Left hindlimb (tissue), 1 donor: ENCODE measurements at places on chromosomes 1 and 21.

DNA sequence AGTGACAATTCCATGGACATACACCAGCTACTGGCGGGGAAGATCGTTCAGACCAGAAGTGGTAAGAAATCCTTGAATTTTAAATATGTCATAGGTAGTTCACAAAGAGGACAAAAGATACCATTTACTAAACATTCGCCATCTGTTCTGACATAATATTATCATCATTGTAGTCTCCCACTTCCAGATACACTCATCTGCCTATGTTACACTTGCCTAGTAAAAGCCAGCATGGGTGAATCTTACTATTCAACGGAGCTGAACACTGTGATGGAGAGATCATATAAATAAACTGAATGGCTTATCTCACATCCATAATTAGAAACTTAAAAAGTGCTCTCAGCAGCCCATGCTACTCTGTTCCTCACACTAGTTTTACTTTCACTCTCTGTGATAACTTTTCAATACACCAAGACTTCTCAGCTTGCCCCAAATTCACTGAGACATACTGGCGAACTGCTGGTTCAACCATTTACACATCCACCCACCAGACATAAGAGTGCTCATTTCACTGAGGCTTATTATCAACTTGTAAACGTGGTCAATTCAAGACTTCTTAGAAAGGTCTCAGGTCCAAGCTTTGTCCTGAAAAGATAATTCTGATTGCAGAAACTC is 463 bp upstream of the PRRC2C start:
- no peak for DNase-seq

DNA sequence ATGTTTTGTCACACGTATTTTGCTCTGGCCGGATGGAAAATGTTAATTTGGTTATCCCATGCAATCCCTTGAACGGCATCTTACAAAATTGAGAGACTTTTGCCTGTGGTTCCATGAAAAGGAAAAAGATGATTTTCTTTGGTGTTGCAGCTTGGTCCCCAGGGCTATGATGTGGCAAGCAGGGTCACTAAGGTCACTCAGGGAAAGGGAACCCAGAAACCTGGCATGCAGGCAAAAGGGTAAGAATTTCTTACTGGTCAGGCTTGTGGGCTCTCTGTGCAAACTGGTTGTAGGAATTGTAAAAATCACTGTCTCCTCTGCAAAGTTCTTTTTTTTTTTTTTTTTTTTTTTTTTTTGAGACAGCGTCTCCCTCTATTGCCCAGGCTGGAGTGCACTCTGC is 48.4 kb upstream of the NBPF3 start:
- DNase-seq: no peak

DNA sequence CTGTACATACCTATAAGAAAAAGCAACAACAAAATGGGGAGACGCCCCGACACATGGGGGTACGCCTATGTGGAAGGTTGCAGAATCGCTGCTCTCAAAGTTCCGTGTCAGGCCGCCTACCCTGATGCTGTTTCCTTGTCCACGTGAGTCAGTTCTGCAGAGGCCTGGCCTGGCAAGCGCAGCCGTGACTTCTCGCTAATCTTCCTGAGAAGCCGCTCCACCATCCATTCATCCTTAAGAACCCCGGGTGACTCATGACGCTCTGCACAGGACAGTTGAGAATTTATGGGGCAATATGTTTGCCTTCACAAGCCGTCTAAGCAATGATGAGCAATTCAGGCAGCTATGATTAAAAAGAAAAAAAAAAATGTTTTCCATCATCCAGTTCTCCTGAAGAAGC is 122.3 kb upstream of the TMPRSS2 start:
- no peak for DNase-seq

- no peak for DNase-seq
Measured at GRCh38 chr1:21337010-21337437, 46.8 kb upstream of the ECE1 start.

DNA sequence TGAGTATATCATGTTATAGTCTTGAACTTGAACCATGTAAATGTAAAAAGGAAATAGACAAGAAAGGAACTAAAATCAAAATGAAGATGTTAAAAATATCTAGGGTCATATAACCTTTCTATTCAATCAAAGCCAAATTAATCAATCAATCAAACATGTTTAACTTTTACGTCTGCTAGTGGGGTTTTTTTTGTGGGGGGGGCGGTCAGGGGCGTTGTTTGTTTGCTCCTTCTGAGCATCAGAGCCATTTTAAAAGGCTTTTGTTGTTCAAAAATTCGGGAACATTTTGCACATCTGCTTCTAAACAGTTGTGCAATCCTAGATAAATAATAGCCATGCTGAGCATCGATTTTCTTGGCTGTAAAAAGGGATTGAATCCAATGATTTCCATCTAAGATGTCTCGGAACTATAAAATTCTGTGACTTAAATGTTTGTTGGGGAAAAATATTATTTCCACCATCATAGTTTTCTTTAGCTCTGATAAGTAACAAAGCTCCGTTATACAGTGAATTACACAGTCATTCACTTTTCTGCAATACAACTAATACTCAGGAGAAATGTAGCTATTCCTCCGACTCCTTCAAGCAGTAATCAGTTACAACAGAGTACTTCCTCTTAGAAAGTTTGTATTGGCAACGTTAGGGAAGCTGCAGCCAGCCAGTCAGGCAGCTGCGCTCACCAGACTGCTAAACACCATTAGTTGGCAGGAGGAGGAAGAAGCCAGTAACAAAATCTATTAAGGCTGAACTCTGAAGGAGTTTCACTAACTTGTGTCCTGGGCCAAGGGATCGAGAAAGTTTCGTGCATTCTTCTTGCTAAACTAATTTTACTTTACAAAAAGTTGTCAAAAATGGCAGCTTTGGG is 2.2 kb downstream of the SPATA6 start:
- peak; percentile 69 for DNase-seq

GRCh38 chr1:207414606-207415108 is 39.5 kb upstream of the CR2 start:
- no peak for DNase-seq

- peak; percentile 81 for DNase-seq
Measured at GRCh38 chr1:160085686-160086455, 4.5 kb downstream of the KCNJ9 start.

- no peak for DNase-seq
Measured at GRCh38 chr1:30363031-30363430, 360.4 kb downstream of the MATN1 start.

- DNase-seq: no peak
Measured at GRCh38 chr21:37936010-37936785, 19.9 kb upstream of the KCNJ6 start.

DNA sequence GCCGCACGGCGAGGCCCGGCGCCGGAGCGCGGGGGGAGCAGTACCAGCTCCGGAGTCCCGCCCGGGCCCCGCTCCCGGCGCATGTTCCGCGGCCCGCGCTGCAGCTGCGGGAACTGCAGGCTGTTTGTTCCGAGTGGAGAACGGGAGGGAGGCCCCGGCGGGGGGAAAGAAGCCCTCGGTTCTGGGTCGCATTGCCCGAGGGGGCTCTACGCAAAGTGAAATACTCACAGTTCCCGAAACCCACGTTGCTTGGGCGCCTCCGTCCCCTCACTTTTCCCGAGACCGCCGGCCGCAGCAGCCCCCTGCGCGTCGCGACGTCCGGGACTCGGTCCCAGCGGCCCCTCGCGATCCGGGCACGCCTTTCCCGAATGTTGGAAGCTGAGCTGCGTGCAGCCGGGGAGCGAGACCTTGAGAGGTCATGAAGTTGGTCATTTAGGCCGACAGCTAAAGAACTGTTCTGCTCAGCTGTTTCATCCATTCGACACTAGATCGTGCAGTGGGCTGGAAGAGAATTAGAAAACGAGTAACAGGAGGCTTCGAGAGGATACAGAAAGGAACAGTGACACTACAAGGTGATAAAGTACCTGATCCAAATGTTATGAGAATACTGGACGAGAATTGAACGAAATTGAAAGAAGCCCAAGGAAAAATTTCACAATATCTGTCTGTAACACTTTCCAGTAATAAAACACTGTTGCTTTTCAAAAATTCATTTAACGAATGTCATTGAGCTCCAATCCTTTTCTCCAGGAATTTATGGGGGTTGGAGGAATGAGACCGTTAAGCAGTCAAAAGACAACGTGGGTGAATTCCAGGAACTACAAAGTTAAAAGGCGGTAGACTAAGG is 657 bp upstream of the LIN9 start:
- DNase-seq: no peak

DNA sequence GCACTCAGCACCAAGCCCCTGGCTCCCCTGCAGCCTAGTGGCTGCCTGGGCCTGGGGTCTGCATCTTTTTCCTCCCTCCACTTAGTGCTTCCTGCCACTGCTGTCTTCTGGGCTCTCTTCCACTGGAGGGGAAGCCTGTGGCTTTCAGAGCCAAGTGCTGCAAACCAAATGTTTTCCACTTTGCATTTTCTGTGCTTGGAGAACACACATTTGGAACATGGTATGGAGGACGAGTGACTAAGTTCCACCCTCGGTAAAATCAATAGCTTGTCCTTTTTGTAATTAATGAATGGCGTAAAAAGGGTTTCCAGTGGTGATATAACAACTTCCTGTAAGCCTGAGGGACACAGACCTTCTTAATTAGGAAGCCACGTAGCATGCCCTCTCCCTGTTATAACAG is 10.1 kb upstream of the GPR153 start:
- DNase-seq: peak; percentile 73

DNA sequence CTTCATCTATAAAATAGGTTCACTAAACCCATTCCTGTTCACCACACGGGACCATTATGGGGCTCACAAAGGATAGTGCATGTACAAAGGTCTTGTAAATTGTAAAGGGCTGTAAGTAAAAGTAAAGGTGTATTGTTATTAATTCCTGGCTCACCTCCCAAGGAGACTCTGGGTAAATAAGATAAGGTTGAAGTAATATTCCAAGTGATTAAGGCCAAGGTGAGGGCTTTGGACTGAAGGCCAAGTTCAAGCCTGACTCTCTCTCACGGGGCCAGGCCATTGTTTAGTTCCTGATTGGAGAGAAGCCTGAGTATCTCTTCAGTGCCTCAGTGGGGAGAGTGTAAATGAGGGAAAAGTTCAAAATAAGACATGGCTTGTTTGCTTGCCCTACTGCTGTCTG is 19.5 kb upstream of the ZFYVE9 start:
- DNase-seq: no peak

- no peak for DNase-seq
Measured at GRCh38 chr21:42459082-42459460, 37.0 kb downstream of the RSPH1 start.

DNA sequence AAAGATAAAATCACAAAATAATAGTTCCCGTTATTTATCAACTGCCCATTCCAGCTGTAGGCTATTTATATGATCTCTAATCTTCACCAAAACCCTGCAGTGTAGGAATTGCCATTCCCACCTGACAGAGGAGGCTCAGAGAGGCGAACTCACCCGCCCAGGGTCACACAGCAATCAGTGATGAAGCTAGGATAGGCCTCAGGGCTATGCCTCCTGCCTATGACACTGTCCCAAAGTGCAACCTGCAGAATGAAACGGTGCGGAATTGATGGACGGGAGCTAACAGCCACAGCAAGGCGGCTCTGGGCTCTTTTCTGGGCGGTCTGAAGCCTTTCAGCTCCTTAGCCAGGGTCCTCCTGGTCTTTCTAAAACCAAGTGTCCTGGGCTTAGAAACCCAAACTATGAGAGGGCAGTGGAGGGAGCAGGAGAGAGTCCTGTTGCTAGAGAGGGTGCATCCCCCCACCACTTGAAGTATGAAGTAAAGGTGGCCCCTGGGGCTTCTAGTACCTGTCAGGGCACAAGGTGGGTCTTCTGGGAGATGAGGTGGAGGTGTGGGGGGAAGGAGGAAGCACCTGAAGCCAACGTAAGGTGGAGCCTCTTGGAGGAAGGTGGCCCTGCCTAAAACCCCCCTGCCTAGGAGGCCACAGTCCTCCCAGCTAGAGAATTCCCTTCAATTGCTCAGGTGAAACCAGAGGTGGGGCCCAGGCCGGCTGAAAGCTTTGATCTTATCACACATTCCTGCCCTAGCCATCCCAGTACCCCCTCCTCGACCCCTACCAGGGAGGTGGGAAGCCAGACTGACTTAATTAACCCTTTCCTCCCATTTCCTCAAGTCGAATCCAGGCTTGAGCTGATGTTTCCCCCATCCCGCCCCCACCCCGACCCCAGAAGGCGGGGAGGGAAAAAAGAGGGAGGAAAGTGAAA is 14.8 kb downstream of the HSPG2 start:
- no peak for DNase-seq

DNA sequence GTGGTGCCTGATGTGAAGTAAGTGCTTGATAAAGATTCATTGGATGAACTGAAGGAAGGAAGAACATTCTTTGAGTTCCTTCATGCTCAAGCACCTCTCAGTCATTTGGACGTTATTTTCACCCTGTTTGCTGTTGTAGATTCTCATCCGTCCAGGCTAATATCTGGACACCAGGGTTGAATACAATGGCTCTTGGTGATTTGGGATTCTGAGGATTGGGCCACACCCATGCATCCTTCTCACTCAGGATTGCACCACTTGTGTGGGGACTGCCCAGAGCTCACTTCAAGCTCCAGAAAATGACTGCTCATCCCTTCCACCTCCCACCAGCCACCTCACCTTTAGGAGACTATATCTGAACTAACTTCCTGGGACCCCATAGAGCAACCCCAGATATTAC is 117.1 kb upstream of the IPO9 start:
- peak; percentile 17 for DNase-seq

DNA sequence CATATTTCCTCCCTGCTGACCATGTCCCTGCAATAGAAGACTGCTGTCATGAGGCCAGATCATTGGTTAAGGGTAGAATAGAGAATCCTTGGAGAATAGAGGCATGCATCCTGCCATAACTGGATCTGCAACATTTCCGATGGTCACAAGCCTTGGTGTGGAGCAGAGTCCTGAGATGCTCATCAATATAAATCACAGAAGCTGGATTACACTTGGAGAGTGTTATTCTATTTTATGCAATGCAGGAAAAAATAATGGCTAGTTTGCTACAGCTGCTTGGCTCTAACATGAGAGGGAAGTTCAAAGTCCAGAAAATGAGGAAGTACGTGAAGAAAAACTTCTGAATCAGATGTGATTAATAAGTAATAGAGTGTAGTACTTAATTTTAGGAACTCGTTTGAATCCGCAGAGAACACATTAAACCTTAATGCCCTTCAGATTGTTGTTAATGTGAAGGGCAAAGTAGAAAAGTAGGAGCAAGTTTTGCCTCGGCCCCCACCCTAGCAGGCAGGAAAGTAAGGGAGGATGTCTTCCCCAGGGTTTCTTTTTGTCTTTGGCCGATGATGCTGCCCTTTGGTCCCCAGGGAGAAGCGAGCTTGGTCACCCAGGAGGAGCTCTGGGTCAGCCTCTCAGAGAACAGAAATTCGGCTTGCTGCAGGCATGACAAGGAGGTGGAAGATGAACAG is 59.5 kb downstream of the KCNK1 start:
- no peak for DNase-seq

GRCh38 chr1:227576189-227576588 is 12.8 kb downstream of the ZNF678 start:
- DNase-seq: no peak
